ENCODE measurements at places on chromosomes 4 and X.

- no peak for DNase-seq
Observed at GRCh38 chrX:75155827-75156525, at the start of gene ABCB7. Gene ABCB7, minus strand, starts transcription at chrX:75156283. Its CDS starts 11 bp downstream, at chrX:75156272.

GRCh38 chrX:11944501-11944900 lies 186.5 kb downstream of the MSL3 start:
- DNase-seq: no peak

GRCh38 chr4:173214661-173215060 lies 46.0 kb downstream of the GALNT7 start:
- no peak for DNase-seq

DNA sequence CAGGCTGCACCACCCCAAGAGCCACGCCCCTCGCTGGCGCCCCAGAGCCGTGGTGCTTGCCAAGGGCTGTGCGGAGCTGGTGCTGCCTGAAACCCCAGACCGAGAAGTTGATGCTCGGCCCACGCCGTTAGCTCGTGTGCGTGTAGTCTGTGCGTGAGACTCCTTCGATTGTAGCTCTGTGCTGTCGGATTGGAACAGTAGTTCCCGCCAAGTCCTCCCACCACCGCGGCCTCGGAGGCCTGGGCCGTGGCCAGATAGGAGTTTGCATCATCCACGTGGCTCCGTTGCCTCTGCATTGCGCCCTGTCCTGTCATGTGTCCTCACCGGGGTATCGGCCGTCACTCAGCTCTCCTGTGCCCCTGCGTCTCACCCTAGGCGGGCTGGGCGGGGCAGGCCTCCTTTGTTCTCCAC lies 24.2 kb downstream of the TNIP2 start:
- no peak for DNase-seq

DNA sequence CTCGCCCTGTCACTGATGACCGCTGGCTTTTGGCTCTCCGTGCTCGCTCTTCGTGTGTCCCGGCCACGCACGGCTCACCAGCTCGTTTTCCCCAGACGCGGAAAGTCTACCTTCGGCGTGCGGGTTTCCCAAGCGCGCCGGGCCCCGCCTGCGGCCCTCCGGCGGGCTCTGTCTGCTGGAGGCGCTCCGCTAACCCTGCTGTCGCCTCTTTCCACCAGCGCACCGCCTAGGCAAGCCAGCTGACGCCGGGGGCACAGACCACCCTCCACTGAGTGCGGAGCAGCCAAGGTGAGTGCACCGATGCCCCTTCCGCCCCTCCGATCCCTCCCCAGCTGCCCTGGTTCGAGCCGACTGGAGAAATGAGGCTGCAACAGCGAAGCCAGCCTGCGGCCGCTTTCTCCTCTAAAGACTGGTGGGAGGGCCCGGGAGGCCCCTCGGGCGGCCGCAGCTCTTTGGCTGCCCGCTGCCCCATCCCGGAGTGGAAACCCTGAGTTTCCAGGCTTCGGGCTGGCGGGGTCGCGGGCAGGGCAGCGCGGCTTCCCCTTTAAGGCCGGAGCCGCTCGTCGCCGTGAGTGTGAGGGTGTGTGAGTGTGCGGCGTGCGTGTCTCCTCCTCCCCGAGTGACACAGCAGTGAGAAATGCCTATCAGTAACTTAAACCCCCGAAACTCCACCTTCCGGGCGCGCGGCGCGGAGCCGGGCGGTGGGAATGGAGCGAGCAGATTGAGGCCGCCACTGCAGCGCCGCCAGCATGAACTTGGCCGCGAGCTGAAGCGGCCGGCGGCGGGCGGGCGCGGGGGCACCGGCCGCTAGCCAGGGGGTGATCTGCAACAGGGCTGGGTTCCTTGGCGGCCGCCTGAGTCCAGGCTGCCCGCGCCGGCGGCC lies at the start of gene MAMLD1:
Gene MAMLD1 (plus strand): TSS at position 719 of the 883 bp plus-strand sequence. CDS start 82,200 bp downstream, outside the sequence.
- DNase-seq: no peak

- DNase-seq: no peak
Observed at GRCh38 chr4:72325215-72325614, 243.8 kb downstream of the ADAMTS3 start.

All from activated CD8-positive, alpha-beta memory T cell treated with anti-CD3 and anti-CD28 coated beads for 1 hour (primary cell).